ENCODE measurements at places on chromosomes 3 and 15.
A peak's percentile ranks its signal among the peaks of the same experiment; 100 is the strongest.

GRCh38 chr3:68987322-68987721 lies 26.2 kb downstream of the EOGT start:
- no peak for DNase-seq

DNA sequence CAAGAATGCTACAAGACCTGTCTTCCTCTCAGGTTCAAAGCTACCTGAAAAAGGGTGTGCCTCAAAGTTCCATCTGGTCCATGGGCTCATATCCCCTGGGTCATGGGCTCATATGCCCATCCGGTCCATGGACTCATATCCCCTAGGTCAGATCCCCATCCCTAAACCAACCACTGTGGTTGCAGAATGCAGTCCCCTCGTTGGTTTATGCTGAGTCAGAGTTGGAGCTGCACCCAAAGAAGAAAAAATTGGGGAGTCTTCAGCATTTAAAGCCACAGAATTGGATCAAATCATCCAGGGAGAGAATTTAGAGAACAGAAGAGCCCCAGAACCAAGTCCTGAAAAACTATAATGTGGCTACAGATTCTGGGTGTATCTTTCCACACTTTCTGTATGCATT lies 71.5 kb upstream of the IL12A start:
- no peak for DNase-seq

DNA sequence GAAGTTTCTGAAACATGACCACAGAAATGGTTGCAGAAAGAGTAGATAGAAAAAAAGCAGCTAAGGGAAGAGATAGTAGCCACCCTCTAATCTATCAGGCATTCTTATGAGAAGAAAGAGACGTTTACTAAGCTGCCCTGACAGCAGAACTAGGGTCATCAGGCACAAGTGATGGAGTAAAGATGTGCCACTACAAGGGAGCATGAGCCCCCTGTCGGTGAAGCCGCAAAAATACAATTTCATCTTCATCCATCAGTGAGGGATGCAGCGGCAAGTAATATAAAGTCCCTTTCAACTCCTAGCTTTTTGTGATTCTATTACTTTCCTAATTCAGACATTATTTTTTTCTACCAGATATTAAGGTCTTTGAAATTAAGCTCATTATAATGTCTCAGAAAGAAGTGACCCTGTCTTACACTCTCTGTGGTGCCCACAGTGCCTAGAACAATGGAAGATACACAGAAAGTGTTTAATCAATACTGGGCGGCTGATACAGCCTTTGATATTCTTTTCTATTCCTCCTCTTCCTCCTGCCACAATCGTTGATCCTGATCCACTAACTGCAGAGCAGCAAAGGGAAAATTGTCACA lies 651.6 kb downstream of the NTRK3 start:
- DNase-seq = peak; percentile 10

GRCh38 chr3:167852216-167852615 lies 116.7 kb downstream of the SERPINI1 start:
- no peak for DNase-seq

GRCh38 chr3:72692990-72693389 lies 155.3 kb downstream of the SHQ1 start:
- DNase-seq = no peak

- no peak for DNase-seq
These were observed 500.9 kb upstream of the MDFIC2 start for GRCh38 chr3:70813311-70813710.

- no peak for DNase-seq
These were observed 17.1 kb upstream of the MUC13 start for GRCh38 chr3:124951511-124952281.

DNA sequence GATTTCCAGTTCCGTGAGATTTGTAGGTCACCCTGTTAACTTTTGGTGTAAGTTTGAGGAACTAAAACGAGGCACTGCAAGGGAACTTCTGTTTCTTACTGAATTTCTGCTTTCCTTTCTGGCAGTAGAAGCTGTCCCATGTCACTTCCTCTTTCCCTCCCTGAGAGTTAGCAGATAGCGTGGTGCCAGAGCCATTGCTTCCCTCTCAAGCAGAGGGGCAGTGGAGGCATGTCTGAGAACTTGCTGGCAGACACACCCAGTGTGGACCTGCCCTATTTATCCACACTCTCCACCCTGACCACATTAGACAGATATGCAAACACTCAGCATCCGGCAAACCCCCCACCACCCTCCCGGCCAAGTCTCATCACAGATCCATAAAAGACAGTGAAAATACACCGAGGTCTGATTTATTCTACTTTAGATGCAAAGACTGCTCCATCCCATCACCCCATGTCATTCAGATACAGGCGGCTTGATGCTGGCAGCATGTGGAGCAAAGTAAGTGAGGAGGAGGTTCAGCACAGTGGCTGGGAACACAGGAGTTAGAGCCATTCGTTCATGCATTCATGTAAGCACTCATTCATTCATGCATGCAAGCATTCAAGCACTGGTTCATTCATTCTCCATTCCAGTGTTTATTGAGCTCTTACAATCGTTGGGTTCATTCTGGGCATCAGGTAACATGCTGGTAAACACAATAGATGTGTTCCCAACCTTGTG lies 324.7 kb downstream of the SHQ1 start:
- DNase-seq = no peak

GRCh38 chr15:51355096-51355495 lies 13.6 kb downstream of the GLDN start:
- DNase-seq = no peak

DNA sequence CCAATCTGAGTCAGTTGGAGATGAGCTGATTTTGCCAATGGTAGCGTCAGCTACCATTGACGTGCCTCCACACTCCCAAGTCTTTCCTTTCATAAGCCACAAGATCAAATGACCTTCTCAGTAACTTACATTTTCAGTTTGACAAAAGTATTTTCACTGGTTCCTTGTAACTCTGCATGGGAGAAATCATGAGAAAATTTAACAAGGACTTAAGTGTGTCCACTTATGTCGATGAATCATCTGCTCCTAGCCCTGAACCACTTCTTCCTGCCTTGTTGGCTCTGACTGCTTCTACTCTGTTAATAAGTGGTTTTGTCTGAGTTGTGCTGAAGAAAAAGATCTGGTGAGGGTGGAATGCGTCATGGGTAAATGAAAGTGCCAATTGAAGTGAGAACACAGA lies 101.2 kb downstream of the NFKBIZ start:
- no peak for DNase-seq

DNA sequence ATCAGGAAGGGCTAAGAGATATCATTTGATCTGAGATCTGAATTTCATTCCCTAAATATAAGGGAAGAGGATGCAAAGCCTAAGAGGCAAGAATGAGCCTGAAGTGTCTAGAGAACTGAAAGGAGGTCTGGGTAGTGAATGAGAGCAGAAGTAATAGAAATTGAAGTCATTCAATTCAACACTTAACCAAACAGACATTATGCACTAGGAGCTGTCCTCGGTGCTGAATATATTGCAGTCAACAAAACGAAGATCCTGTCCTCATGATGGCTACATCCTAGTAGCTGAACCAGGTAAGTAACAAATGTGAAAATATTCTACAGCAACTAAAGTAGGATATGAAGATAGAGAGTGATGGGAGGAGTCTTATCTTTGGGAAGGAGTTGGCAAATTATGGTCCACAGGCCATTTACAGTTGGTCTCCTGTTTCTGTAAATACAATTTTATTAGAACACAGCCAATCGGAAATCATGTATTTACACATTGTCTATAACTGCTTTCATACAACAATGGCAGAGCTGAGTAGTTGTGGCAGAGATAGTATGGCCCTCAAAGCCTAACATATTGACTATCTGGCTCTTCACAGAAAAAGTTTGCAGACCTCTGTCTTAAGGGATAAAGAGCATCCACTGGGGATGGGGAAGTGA lies 192.9 kb upstream of the CADPS start:
- DNase-seq = no peak

DNA sequence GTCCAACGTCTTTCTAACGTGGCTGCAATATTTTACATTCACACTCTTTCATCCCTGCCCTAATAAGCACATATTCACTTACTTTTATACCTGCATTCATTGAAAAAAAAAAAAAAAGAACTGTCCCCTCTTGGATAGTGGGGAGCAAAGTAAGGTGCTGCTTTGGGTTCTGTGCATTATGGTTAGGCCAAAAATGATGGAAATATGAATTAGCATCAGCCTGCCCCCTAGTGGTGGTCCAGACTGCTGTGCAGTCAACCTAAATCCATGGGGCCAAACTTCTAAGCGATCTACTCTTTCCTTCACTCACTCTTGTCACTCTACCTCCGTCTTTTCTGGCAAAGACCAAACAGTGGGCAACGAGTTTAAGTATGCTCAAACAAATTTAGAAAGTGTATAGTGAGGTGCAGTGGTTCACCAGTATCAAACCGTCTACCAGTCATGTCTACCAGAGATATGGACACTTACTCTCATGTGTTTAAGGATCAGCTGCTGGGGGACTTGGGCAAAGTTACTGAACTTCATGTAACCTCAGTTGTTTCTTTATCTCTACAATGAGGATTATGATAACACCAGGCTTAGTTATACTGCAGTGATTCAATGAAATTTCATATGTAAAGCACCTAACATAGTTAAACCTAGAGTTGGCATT lies 61.5 kb upstream of the GRM7 start:
- DNase-seq = peak; percentile 16

DNA sequence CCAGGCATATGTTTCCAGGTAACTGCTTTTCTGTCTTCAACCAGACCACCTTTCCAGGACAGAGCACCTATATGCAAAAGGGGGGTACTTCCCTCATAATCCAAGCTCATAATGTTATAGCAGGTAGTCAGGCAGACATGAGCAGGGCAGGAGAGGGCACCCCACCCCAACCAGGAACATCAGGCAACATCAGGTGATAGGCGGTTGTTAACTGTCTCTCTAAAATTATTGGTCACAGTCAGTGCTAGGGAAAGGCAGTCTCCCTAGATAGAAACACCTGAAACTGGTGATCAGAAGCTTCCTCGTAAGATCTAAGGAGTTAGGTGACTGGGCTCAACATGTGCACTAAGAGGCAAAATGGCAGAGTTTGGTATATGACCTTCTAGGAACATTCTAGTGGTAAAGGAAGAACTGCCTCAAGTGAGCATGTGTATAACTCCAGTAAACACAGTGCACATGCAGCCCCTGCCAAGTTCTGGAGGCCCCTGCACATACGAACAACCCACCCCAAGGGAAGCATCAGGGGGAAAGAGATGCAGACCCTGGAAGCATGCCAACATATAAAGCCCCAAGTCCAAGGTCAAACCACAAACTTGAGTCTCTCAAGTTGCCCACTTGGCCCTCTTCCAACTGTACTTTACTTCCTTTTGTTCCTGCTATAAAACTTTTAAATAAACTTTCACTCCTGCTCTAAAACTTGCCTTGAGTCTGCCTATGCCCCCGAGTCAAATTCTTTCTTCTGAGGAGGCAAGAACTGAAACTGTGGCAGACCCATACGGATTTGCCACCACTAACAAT lies 270.9 kb downstream of the ULK4 start:
- no peak for DNase-seq

DNA sequence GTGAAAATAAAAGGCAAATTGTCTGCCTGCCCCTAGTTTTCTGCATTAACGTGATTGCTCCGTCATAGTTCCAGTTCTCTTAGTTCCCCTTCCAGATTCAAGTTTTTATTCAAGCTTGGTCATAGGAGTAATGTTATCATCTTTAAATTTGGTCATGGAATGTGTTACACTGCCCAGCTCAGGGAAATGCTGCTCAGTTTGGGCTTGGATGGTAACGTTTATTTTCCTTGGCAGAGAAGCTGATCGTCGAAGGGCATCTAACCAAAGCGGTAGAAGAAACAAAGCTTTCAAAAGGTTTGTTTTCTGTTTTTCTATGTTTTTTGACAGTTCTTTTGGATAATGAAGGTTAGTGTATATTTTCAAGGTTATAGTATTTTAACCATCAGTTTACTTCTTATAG lies 118.4 kb upstream of the FLNB start:
- DNase-seq = no peak

DNA sequence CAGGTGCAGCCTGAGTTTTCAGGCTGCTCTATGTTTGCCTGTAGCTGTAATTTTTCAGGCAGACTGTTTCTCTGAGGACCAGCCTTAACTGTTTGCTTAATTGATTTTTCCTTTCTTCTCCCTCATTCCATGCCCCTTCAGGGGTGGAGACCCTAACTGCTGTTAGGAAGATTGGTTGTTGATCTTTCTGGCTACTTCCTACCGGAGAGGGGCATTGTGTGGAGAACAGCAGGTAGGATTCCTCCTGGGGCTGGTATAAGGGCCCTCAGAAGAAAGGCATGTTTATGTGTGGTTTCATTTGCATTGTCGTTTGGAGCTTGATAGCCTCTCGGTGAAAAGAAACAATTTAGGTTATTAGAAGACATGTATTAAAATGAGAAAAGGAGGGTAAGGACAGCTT lies 56.9 kb upstream of the GOLGA6L2 start:
- DNase-seq = no peak

GRCh38 chr3:132545471-132545870 lies 51.6 kb upstream of the ACKR4 start:
- DNase-seq = no peak

DNA sequence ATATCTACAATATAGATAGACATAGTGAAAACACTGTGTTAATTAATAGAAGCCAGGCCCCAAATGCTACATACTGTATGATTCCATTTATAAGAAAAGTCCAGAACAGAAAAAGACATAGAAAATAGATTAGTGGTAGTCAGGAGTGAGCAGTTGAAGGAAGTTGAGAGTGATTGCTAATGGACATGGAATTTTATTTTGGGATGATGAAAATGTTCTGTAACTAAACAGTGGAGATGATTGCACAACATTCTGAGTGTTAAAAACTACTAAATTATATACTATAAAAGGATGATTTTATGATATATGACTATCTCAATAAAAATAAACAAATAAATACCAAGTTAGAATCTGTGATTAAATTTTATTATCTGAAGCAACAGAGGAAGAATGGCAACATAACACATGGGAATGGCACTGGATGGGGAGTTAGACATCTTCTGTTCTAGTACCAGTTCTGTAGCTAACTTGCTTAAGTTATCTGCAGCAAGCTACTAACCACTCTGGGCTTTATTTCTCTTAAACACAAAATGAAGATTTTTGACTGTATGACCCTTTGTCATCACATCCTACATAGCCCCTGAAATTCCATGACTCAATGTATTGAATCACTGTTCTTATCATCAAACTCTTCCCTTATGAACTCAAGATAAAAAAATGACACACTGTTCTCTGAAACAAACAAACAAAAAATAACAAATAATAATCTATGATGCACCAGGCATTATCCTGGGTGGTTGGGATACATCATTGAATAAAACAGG lies 612.7 kb downstream of the TBL1XR1 start:
- DNase-seq = no peak

DNA sequence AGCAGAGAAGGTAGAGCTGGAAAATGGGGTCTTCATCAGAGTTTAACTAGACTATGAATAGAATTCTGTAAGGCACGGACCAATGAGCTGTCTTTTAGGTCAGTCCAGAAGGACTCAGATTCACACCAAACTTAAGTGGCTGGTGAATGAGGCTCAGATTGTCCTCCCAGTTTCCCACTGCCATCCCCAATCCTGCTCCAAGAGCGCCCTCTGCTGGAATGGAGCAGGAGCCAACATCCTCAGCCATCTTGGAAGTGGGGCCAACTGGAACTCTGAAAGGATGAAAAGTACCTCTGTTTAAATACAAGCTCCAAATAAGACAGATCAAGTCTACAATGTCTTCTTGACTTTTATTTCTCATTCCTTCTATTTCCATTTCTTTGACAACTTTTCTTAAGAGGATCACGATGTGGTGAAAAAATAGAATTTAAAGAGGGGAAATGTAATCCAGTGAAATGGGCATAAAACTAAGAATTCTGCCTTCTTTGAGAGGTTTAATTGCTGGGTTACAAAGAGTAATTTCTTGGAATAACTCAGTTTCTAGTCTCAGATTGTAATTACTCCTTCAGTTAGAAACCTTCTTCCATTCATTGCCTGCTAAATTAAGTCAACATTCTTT lies 217.1 kb upstream of the TPRG1 start:
- DNase-seq = peak; percentile 74

- DNase-seq = no peak
These were observed 242.2 kb upstream of the AZI2 start for GRCh38 chr3:28590860-28591259.
